Activated CD4-positive, CD25-positive, alpha-beta regulatory T cell treated with anti-CD3 and anti-CD28 coated beads, Interleukin-2, amount 50 U/mL, for 72 hours (primary cell): ENCODE measurements at places on chromosomes 4 and X.

DNA sequence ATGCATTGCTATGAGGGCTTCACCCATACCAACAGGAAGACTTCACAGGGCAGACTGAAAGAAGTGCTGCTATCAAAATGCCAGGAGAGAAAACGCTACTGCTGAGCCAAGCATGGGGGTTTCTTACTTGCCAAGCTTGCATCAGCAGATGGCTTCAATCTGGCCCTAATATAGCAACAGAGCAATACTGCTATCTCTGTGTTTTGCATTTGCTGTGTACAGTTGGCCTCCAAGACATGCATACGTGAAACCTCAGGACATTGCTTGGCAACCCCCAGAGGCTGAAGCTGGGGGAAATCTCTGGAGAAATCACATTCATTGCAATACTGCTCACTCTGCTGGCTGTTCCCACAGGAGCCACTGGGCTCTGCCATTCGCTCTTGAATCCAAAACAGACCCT lies 127.2 kb upstream of the GPC4 start:
- no peak for DNase-seq

DNA sequence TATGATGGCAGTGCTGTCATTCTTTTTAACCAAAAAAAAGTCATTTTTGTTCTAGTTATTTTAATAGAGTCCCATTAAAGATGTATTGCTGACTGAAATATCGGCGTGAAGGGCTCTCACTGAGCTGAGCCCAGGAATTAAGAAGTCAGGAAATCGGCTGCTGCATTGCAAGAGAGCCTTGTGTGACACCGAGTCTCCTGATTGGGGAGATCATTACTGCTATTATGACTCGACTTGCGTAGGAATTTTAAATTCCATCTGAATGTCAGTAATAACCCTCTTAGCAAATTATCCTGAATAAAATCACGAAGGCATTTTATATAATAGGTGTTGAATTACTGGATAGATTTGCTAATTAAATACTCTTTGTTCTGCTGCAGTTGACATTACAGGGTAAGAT lies 111.5 kb downstream of the POLA1 start:
- no peak for DNase-seq

DNA sequence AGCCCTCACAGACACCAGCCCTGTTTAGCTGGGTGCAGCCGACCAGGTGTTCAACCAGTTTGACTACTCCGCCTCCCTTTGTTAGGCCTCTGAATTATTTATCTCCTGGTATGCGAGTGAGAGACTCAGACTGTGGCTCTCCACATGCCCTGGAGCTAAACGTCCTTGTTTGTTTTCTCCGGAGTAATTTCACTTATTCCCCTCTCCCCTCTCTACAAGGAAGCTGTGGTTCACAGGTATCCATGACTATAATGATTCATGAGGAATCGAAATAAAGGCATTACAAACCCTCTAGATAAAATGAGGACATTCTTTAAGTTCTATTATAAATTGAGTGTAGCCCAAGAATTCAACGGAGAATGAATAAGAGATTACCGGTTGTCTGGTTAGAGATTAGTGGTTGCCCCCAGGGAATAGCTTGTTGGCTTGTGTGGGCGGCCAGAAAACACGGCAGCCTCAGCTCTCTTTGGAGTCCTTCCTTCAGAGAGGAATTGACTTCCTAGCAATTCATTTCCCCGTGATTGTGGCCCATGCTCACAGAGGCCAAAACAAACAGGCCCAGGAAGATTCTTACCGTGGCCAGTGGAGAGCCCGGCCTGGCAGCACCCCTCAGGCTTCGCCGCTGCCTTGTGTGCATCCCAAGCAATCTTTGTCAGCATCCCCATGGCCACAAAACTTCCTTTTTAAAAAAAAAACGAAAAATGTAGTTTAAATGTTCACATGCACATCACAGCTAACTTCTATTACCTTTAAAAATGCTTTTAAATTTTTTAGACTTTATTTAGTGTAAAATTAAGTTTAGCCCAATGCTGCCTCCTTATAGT lies 60.2 kb upstream of the CBR4 start:
- no peak for DNase-seq

- no peak for DNase-seq
Observed at GRCh38 chr4:62320612-62321011, 1120.5 kb downstream of the ADGRL3 start.

DNA sequence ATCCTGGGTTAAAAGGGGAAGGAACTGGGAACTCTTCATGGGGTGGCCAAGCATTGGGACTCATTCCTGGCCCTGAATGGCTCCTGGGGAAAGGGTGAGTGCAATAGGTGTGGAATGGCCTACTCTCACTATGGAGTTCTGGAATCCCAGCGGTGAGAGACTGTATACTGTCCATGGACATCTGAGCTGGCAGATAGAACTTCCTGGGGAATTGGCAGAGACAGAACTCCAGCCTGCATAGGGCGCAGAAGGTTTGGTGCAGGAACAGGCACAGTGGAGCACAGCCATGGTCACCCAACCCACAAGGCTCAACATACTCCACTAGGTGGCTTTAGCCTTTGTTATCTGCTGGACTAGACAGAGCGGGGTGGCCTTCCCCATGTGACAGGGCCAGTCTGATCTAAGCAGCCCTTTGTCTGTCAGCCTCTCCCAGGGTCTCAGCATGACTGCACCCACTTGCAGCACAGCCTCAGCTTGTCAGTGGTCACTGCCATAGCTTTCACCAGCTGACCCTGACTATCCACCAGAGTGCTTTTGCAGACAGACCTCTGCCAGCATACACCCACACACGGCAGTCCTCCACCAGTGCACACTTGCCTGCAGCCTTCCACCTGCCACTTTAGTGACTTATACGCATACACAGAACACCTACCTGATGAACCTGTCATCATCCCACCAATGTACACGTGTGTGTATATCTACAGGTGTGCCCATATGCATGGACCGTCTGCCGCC lies 48.4 kb downstream of the TECRL start:
- DNase-seq, result no peak

DNA sequence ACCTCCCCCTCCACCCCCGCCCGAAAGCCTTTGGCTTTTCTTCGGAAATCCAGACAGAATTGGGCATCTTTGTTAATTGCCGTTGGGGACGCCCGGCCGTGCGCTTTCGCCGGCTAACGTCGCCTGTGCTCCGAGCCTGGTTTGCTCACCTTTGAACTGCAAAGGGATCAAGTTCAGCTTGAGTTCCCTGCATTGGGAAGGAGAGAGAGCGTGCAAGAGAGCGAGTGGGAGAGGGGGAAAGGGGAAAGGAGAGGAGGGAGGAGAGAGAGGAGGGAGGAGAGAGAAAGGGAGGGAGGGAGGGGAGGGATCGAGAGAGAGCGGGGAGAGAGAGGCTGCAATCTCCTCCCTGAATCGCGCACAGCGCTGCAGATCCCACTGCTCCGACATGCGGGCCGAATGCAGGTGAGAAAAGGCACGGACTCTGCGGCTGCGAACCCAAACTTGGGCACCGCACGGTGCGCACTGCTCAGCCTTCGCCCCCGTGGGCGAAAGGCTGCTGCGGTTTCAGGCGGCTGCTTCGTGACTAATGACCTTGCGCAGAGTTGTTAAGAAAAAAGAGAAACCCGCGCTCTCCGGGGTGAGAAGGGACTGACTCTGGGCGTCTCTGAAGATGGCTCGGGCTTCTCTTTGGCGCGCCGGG lies at the start of gene PCDH7:
PCDH7 (plus strand) TSS at position 349 of the 640 bp plus-strand sequence. CDS start 1,054 bp downstream, outside the sequence.
- DNase-seq, result no peak

GRCh38 chrX:51899741-51900140 lies 6.3 kb downstream of the MAGED1 start:
- DNase-seq, result no peak

GRCh38 chrX:6906608-6907007 lies 240.9 kb upstream of the STS start:
- no peak for DNase-seq

DNA sequence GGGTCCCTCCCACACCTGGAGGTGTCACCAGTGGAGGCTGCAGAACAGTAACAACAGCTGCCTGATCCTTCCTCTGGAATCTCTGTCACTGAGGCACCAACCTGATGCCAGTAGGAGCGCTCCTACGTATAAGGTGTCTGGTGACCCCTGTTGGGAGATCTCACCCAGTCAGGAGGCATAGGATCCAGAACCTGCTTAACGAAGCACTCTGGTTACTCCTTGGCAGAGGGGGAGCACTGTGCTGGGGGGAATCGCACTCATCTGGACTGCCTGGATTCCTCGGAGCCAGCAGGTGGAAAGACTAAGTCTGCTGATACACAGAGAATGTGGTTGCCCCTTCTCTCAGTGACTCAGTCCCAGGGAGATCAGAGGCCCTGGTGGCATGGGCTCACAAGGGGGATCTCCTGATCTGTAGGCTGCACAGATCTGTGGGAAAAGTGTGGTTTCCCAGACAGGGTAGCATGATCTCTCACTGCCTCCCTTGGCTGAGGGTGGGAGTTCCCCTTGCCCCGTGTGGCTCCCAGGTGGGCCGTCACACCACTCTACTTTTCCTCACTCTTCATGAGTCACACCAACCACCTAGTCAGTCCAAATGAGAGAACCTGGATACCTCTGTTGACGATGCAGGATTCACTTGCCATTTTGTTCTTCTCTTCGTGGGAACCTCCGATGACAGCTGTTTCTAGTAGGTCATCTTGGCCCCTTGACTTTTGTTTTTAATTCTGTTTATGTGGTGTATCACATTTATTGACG lies 305.9 kb downstream of the IDS start:
- DNase-seq, result no peak

DNA sequence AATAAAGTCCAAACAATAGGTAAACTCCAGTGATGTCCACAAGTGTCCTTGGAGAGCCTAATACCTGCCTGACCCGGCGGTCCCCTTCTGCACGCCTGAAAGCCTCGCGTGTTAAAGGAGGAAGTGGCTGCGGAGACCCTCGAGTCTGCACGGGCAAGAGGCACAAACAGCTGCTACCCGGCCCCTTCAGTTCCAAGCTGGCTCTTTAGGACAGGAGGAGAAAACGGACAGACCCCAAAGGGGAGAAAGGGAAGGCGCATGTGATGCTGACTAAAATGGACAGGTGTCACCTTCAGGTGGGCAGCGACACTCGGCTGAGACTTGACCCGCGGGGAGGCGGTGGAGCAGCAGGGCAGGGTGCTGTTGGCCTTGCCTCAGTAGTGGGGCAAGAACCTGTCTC lies 102.7 kb upstream of the TENM3 start:
- no peak for DNase-seq

DNA sequence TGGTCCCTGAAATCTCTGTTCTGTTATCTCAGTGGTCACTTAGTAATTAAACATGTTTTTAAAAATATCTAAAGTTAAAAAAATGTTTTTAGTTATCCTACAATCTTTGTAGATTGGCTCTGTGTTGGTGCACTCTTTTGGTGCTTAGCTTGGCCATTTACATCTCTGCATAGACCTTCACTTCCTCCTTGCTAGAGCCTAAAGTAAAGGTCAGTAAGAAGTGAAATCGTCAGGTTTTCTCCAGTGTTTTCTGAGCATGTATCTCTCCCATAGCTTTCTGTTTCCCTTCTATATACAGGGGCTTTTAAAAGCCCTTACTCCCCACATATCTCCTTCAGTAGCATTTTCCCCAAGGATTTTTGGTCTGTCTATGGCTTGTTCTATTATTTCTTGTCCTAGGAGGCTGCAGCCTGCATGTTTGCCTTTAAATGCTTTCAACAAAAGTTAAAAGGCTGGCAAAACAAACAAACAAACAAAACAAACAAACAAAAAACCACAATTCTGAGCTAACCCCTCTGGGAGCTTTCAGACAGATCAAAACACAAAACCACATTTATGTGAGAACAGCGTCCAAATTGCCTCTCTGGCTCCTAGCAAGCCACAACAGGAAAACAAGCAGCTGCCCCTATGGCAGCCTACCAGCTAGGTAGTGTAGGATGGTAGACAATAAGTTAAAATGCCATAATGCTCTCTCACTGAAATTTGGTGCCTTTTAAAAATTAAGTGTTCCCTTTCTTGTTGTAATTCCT lies 27.3 kb upstream of the GPRASP2 start:
- no peak for DNase-seq

DNA sequence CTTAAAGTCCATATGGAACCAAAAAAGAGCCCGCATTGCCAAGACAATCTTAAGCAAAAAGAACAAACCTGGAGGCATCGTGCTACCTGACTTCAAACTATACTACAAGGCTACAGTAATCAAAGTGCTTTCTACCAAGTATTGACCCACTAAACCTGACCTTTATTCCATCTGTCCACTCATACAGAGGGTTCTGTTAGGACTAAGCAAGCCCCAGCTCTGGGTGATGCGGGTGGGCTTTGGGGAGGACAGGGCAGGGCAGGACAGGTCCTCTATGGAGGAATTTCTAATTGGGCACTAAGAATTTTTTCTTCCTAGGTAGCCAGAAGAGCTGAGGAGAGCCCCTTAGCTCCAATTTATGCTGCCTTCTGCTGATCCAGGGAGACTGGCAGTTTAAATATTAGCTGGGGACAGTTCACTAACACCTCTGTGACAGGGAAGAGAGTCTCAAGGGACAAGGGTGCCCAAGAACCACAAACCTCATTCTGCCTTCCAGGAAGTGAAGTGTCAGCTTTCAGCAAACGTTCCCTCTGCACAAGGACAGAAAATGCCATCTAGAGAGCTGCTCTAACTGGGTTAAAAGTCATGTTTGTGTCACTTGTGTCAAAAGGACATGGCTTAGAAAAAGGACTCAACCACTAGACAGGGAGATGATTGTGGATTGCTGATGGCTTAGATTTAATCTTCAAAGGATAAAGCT lies 143.2 kb downstream of the KIT start:
- DNase-seq, result no peak

GRCh38 chrX:43679778-43680177 lies 23.7 kb downstream of the MAOA start:
- DNase-seq, result no peak

DNA sequence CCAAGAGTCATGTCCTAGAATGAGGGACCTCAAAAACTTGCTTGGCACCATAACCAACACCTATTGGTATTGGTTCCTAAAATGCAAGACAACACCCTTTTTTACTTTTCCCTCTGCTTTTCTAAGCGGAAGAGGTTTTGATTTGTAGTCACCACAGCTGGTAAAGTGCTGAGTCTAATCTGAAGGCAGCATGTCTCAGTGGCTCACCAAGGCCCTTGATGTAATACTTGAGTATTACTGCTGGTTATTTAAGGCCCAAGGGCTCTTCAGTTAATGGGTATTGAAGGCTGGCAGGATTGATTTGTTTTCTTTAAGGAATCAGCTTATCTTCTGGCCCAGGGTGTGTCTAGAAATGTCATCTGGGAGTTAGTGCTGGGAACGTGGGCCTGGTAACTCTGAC lies 735.1 kb downstream of the GLUD2 start:
- no peak for DNase-seq

- no peak for DNase-seq
Observed at GRCh38 chr4:176277162-176277904, 8.3 kb upstream of the ASB5 start.
